ENCODE measurements at places on chromosomes 2 and 18. TPM values are rescaled to one million over a fixed set of nuclear protein-coding genes. Genes with fewer than 3 reads are reported as not detected.

Gene ALKAL2
- not detected for total RNA-seq

Gene RBMS1
- total RNA-seq = 33.5 TPM

Gene ACMSD
- not detected for total RNA-seq

Gene ARID5A
- total RNA-seq = 4.6 TPM

Gene LRRC30
- not detected for total RNA-seq

Gene UNC50
- 31.1 TPM for total RNA-seq

Gene NYAP2
- not detected for total RNA-seq

Gene CAPN14
- under 0.01 TPM for total RNA-seq

Gene CERKL
- 0.15 TPM for total RNA-seq

Gene DYNAP
- total RNA-seq = not detected

Gene STK39
- total RNA-seq = 11.7 TPM

Gene CPO
- not detected for total RNA-seq

Gene UGT1A10
- not detected for total RNA-seq

Gene ABCG8
- total RNA-seq = not detected
